Hepatocyte (in vitro differentiated cells): ENCODE measurements at places on chromosomes 12 and 14. TPM values are rescaled to one million over a fixed set of nuclear protein-coding genes. Genes with fewer than 3 reads are reported as not detected.

Gene RAB5B
- total RNA-seq, result 79.1 and 93.4 TPM in 2 replicates

Gene FBLN5
- 115 and 157 TPM in 2 replicates for total RNA-seq

Gene DAO
- total RNA-seq, result 0.90 and 2.2 TPM in 2 replicates

Gene FOXA1
- 87.9 and 89.2 TPM in 2 replicates for total RNA-seq

Gene CSRP2
- total RNA-seq, result 64.7 and 92.1 TPM in 2 replicates

Gene MANSC4
- total RNA-seq, result 0.63 TPM in 1 of 2 replicates, not detected in the other

Gene C1S
- 114 and 120 TPM in 2 replicates for total RNA-seq

Gene FITM1
- 0.24 and 1.0 TPM in 2 replicates for total RNA-seq

Gene CRIP1
- total RNA-seq, result 1.8 and 5.8 TPM in 2 replicates

Gene SIX4
- total RNA-seq, result 6.7 and 7.0 TPM in 2 replicates

Gene KLRD1
- total RNA-seq, result 0.24 and 0.30 TPM in 2 replicates

Gene KERA
- total RNA-seq, result 0.10 TPM in 1 of 2 replicates, not detected in the other

Gene LRFN5
- total RNA-seq, result 8.7 and 8.8 TPM in 2 replicates

Gene CIROP
- total RNA-seq, result not detected in 2 replicates

Gene TAS2R46
- total RNA-seq, result 2.6 and 2.9 TPM in 2 replicates

Gene TMPRSS12
- total RNA-seq, result not detected in 2 replicates

Gene ATF1
- total RNA-seq, result 35.5 and 36.1 TPM in 2 replicates

Gene SLC7A7
- 337 and 381 TPM in 2 replicates for total RNA-seq

Gene CLEC7A
- total RNA-seq, result 1.1 and 2.3 TPM in 2 replicates

Gene WBP11
- total RNA-seq, result 22.8 and 26.6 TPM in 2 replicates

Gene KRT3
- total RNA-seq, result not detected in 2 replicates

Gene KLHL33
- total RNA-seq, result not detected in 2 replicates

Gene SPSB2
- 10.8 and 14.1 TPM in 2 replicates for total RNA-seq

Gene BCL11B
- 1.8 and 3.2 TPM in 2 replicates for total RNA-seq

Gene MMP17
- total RNA-seq, result 0.40 and 0.44 TPM in 2 replicates

Gene GZMH
- total RNA-seq, result not detected in 2 replicates

Gene ANP32D
- total RNA-seq, result not detected in 2 replicates

Gene MDGA2
- total RNA-seq, result 0.70 and 1.1 TPM in 2 replicates

Gene PGF
- total RNA-seq, result 25.0 and 25.2 TPM in 2 replicates

Gene KCNMB4
- total RNA-seq, result 4.6 and 9.2 TPM in 2 replicates

Gene MGST1
- 256 and 271 TPM in 2 replicates for total RNA-seq

Gene SLC6A15
- 2.5 and 6.2 TPM in 2 replicates for total RNA-seq

Gene SYNJ2BP
- total RNA-seq, result 37.2 and 38.6 TPM in 2 replicates

Gene KLRC1
- total RNA-seq, result not detected in 2 replicates

Gene KCNA5
- 1.4 and 1.8 TPM in 2 replicates for total RNA-seq

Gene SIX6
- total RNA-seq, result not detected in 2 replicates

Gene NGB
- total RNA-seq, result not detected in 2 replicates

Gene PTPRR
- total RNA-seq, result 4.8 TPM in 2 replicates

Gene TMCC3
- total RNA-seq, result 4.5 and 7.8 TPM in 2 replicates

Gene ARHGAP9
- total RNA-seq, result 0.44 and 2.0 TPM in 2 replicates

Gene OR4Q2
- not detected in 2 replicates for total RNA-seq

Gene HPD
- 35.8 and 39.2 TPM in 2 replicates for total RNA-seq

Gene APOF
- total RNA-seq, result 0.12 TPM in 1 of 2 replicates, not detected in the other
